ENCODE measurements at places on chromosomes 3 and 15. TPM values are rescaled to one million over a fixed set of nuclear protein-coding genes. Genes with fewer than 3 reads are reported as not detected.
A peak's percentile ranks its signal among the peaks of the same experiment; 100 is the strongest.

- no peak for DNase-seq
Observed at GRCh38 chr15:101694261-101694660, 30.0 kb downstream of the TARS3 start.

DNA sequence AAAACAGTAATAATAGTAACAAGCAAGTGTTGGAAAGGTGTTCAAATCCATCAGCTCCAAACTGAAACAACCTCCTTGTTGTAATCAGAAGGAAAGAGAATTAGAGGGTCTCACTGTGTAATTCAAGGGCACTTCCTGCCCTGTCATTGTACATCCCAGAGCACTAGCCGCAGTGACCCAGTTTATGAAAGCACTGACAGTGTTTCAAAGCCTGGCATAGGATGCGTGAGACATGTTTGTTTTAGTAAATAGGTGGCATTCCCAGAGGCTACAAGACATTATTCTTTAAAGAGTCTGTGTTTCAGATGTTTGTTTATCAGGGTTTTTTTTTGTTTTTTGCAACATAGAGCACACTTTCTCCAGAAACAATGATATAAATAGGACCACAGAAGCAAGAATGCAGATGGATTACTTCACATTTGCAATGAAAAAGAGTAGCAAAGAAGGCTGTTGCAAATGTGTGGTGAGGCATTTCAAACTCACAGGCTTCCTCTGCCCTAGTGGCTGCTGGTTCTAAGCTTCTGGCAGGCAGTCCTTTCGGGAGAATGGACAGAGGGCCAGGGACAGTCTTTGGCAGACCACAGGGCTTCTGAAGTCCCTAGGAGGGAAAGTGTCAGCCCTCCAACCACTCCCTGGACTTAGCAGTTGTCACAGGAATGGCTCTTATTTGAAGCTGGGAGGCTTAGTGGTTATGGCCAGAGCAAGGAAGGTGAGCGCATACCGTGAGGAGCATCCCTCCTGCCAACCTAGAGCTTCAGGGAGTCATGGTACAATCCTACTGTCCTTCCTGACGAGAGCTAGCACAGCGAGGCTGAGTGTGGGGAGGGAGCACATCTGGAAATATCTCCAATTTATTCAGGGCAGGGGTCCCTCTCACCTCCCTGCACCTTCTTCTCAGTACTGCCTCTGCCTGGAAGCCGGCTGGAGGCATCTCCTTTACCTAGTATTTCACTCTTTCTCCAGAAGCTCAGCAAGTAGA is 31.4 kb upstream of the TIPARP start:
- no peak for DNase-seq

GRCh38 chr3:183688874-183689273 is 8.7 kb upstream of the YEATS2 start:
- no peak for DNase-seq

DNA sequence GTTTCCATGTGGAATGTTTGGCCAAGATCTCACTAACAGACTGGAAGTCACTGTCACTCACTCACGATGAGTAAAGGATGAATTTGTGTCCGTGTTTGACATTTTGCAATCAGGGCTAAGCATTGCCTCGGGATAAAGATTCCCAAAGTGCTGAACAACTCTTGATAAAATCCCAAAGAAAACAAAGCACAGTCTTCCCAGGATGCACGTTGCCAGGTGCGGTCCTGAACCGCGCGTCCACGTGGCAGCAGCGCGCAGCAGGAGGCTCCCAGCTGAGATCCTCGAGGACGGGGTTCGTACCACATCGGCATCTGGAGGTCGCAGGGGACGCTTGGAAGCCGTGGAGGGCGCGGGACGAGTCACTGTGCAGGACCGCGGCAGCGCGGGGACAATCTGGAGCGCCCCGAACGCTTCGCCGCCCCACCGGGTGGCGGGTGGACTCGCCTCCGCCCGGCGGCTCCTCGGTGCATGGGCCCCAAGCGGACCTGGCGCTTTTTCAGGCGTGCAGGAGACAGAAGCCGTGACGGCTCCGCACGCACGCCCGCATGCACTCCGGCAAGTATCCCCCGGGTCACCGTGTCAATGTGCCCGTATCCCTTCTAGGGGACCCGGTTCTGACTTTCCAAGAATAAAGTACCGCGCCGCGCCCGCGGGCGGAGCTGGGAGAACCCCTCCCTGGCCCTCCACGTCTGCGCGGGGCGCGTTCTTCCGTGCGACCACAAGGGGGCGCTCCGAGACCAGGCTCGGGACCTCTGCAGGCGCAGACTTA is 17.7 kb downstream of the CPN2 start:
- peak; percentile 89 for DNase-seq

GRCh38 chr3:135145581-135145980 is 350.5 kb downstream of the EPHB1 start:
- no peak for DNase-seq

The REC114 gene
- not detected for total RNA-seq
